Fibroblast of skin of left biceps (primary cell): ENCODE measurements at places on chromosomes 12 and 14.

DNA sequence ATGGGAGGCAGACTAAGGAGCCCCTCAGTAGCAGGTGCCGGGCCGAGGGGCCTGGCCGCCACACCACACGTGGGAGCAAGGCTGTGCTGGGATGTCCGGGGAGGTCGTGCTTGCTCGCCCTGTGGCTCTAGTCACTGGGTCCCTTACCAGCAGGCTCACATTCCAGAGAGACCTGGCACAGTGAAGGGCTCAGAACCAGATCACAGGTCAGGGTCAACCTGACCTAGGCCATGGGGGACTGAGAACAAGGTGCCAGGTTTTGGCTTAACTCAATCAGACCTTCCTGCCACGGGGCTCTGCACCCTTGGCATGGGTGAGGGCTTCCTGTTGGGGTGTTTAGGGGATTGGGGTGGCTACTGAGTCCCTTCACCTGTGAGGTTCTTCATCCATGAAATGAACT lies 22.3 kb downstream of the DEGS2 start:
- DNase-seq, result no peak

GRCh38 chr12:6927379-6928021 lies at the start of gene ATN1:
Gene ATN1 (plus strand): TSS chr12:6927959. CDS start chr12:6934002, 6,043 bp downstream.
- DNase-seq, result peak; percentile 57

GRCh38 chr12:104994336-104994735 lies 8.2 kb downstream of the NOPCHAP1 start:
- DNase-seq, result no peak

- no peak for DNase-seq
Observed at GRCh38 chr12:28539691-28540323, 349.6 kb downstream of the CCDC91 start.

DNA sequence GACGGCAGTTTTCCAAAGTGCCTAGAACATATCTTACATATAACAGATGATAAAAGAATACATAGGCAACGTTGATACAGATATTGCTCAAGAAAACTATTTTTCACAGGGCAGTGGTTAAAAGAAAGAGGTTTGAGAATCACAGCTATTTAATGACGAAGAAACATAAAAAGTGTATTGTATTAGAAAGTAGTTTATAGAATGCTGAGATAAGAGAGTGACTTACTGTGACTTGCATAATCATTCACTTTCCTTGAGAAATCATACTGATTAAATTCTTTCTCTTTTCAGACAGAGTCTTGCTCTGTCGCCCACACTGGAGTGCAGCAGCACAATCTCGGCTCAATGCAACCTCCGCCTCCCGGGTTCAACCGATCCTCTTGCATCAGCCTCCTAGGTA lies 57.7 kb downstream of the PPP1R12A start:
- no peak for DNase-seq

DNA sequence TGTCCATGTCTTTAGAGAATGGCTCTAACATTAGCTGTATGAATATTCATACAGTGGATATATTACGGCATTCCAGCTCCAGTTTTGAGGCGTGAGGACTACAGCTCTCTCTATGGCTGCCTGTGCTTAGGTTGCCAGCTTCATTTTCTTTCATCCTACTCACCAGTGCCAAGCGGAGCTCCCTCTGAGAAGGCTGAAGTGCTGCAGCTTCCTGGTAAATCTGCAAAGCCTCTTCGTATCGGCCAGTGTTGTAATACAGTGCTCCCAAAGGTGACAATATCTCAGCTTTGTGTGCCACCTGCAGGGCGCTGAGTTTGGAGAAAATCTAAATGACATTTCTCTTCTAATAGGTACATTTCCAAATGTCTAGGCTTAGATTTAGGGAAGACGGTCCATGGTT lies 19.8 kb upstream of the OVCH1 start:
- no peak for DNase-seq

DNA sequence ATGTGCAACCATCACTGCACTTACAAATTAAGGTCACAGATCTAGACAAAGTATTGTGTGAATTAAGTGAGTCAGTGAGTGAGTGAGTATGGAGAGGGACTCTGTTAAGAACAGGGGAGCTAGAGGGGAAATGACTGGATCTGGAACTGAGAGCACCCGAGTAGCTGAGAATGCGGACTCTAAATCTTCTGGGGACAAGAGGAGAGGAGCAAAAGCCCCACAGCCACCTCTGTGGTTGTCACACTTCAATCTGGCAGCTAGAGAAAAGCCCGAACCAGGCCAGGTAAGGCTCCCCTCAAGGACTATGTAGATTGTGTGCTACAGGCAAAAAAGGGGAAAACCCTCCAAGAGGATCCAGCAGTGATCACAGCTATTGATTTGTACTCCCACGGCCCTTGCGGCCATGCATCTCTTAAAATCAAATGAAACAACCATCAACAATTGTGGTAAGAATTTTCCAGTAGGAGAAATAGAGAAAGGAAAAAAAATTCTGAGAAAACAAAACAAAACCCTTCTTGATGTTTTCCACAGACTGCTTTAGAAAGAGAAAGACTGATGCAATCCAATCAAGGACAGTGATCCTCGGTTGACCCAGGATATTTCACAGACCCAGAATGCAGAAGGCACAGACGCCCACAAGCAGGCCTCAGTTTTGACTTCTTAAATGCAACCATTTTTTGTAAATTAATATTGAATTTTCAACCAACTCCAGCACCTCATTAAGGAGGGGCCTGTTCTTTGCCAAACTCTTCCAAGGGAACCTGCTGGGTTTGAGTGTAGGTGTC lies 109.6 kb downstream of the SLC38A6 start:
- no peak for DNase-seq

DNA sequence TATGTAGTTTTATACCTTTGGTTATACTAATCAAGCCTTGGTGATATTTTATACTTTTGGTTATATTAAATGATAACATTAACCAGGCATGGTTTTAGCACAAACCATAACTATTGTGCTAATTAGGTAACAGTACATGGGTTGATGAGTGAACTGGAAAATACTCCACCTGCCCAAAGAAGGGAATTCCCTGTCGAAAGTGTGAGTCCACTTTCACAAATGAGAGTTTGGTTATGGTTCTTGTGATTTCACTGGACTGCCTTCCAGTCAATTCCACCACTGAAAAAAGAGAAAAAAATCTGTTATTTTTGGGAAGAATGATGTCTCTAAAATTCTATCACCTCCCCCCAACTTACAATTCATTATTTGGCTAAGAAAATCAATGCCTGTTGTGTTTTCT lies 9.7 kb downstream of the A2M start:
- no peak for DNase-seq

- DNase-seq, result no peak
Observed at GRCh38 chr12:104788840-104789271, 169.2 kb downstream of the SLC41A2 start.

DNA sequence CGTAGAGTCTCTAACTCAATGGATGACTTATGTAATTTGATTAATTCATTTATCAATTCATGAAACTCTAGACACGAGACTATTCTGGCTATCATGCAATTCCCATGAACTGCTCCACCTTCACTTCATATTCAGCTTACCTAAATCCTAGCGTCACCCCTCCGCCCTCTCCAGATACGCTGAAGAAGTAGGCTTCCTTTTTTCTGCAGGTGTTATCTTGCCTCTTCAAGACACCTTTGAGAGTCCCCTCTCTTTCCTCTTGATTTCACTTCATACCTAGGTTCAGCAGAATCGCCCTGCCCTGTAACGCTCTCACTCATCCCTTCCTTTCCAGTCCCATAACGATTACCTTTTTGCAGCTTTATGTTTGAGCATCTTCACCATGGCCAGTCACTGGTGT lies 4.0 kb upstream of the RNASE4 start:
- no peak for DNase-seq

- DNase-seq, result no peak
Observed at GRCh38 chr14:30790827-30791226, 83.5 kb upstream of the COCH start.

DNA sequence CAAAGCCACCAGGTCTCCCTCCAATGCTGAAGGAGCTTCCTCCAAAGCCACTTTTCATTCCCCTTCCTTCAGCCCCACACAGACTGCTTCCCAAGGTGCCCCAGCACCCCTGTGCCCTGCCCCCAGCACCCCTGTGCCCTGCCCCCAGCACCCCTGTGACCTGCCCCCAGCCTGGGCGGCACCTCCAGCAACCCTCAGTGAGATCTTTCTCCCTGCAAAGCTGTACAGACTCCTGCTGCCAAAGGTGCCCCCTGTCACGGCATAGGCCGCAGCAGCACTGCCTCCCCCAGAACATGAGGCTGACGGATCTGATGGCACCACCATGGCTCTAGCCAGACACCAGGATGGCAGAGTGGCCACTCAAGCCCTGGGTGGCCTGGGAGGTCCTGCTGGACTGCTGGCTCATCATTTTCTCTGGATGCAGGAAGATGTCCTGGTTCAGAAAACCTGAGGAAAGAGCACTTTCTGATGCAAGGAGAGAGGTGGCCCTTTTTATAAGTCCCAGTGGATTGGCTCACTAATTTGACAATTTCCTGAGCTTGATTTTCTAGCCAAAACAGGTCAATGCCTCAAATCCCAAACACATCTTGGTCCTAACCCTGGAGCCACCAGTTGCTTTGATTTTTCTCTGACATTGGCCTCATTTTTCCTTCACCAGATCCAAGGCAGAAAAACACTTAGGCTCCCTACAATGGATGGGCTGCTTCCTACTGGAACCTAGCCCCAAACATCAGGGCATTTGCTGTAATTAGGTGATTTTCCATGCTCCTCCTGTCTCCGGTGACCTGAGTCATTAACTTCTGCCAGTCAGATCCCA lies 32.7 kb upstream of the KRT77 start:
- DNase-seq, result no peak

GRCh38 chr12:6843118-6843902 lies 2.6 kb downstream of the GNB3 start:
- no peak for DNase-seq

- peak; percentile 35 for DNase-seq
Observed at GRCh38 chr14:102694530-102695166, 82.6 kb upstream of the TRAF3 start.
